ENCODE measurements at places on chromosomes 3 and 15. TPM values are rescaled to one million over a fixed set of nuclear protein-coding genes. Genes with fewer than 3 reads are reported as not detected.
A peak's percentile ranks its signal among the peaks of the same experiment; 100 is the strongest.

DNA sequence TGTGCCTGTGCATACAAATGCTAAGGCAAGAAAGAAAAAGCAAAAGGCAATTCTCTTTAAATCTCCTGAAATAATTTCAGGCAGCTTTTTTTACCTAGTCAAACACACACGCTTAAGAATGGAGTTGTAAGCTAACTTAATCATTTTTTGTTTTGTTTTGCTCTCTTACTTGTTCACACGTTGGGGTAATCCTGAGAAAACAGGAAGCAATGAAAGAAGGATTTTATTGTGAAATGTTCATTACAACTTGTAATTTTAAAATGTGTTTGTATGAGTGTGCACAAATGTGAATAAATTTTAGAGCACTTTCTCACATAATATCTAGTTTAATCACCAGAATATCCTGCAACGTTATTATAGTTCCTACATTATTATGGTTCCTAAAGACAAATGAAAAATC lies 263.8 kb downstream of the LPP start:
- H3K27ac ChIP-seq, result no peak overlapping the region
- H3K27me3 ChIP-seq, result no peaks in the 10 kb centered on the region
- no peaks in the 10 kb centered on the region for H3K36me3 ChIP-seq
- H3K4me1 ChIP-seq, result peaks cover 8% of the 10 kb centered on the region

- H3K4me1 ChIP-seq, result no peaks in the 10 kb centered on the region
- no peaks in the 10 kb centered on the region for H3K27me3 ChIP-seq
- no peak overlapping the region for H3K4me3 ChIP-seq
- no peaks in the 10 kb centered on the region for H3K36me3 ChIP-seq
- H3K27ac ChIP-seq, result no peak overlapping the region
Observed at GRCh38 chr15:82928711-82929110, 23.8 kb downstream of the HOMER2 start.

DNA sequence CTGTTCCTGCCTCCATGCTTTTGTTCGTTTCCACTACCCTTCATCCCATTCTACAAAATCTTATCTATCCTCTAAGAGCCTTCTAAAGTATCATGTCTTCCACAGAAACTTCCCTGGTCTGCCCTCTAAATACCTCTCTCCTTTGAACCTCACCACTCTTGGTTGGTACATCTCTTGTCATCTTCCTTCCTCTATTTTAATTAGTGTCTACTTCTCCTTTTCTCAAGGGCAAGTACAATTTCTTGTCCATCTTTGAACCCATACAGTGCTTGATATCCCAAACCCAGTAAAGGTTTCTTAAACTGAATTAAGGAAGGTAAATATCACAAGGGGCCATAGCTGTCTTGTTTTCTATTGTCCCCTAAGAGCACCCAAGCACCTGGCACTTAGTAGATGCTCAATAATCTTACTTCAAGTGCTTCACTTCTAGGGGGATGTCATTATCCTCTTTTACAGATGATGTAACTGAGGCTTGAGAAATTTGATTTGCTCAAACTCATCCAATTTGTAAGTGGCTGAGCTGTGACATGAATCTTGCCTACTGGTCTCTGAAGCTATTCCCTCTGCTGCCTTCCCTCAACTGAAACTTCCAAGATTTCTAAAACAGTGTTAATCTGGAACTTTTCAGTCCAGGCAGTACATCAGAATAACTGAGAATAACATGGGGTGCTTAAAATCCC lies 2.6 kb upstream of the DAPK2 start:
- H3K4me1 ChIP-seq, result peaks cover 7% of the 10 kb centered on the region
- no peak overlapping the region for H3K4me3 ChIP-seq
- H3K27ac ChIP-seq, result no peak overlapping the region
- no peaks in the 10 kb centered on the region for H3K27me3 ChIP-seq
- no peak for DNase-seq

DNA sequence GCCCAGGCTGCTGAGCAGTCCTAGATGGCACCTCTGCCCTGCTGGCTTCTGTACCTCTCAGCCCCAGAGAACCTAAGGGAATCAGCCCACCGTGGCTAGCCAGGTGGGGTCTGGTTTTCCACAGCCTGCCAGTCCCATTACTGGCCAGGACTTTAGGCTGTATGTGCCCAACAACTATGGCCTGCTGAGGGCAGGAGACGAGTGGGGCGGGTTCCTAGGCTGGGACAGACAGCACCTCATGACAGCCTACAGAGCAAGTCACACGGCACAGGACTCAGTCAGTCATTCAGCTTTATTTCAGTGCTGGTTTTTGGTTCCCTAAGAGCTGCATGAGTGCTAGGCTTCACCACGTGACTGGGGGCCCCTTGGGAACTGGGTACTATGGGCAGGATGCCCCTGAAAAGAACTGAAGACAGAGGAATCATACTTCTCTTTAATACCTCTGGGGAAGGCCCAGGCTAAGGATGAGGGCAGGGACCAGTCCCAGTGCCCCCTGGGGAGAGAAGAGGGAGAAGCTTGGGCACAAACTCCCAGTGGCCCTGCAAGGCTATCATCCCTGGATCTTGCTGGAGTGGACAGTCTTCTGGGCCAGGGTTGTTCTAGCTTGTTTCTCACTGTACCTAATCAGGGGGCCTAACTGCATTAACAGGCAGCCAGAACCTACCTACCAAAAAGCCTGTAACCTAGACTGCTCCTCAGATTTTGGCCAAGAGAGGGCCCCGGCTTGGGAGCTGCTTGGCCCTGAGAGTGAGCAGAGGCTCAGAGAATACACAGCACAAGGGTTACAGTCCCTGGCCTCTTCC lies 14.8 kb downstream of the CLK3 start:
- no peak overlapping the region for H3K4me3 ChIP-seq
- no peaks in the 10 kb centered on the region for H3K4me1 ChIP-seq
- H3K27me3 ChIP-seq, result no peaks in the 10 kb centered on the region
- peaks cover 3% of the 10 kb centered on the region for H3K36me3 ChIP-seq
- H3K27ac ChIP-seq, result no peak overlapping the region

- peak overlapping the region; percentile 68 for H3K27ac ChIP-seq
- peaks cover 25% of the 10 kb centered on the region for H3K4me1 ChIP-seq
- H3K4me3 ChIP-seq, result no peak overlapping the region
- no peak for DNase-seq
- H3K27me3 ChIP-seq, result no peaks in the 10 kb centered on the region
Observed at GRCh38 chr3:182596676-182597410, 196.5 kb upstream of the ATP11B start.

GRCh38 chr3:76049776-76050175 lies 264.4 kb upstream of the ZNF717 start:
- H3K4me3 ChIP-seq, result no peak overlapping the region
- no peaks in the 10 kb centered on the region for H3K36me3 ChIP-seq
- DNase-seq, result no peak
- H3K27ac ChIP-seq, result no peak overlapping the region
- H3K27me3 ChIP-seq, result no peaks in the 10 kb centered on the region

Gene PTPRG
- total RNA-seq, result 32.9 TPM

DNA sequence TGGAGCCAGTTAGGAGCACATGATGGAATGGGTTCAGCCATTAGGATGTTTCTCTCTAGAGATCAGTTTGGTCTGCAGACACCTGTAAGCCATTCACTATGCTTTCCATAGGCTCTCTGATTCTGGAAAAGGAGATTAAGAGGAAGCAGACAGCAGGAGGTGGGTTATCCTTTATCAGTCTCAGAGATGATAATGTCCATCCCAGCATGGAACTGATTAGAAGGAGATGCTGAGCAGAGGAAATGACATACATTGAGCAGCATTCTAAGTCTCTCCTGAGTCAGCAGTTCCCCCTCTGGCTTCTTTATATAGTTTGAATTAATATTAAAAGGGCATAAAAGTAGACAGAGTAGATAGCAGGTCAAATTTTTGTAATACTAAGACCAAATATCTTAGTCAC lies 591.1 kb downstream of the GBE1 start:
- H3K27me3 ChIP-seq, result no peaks in the 10 kb centered on the region
- no peaks in the 10 kb centered on the region for H3K36me3 ChIP-seq
- DNase-seq, result no peak
- no peak overlapping the region for H3K27ac ChIP-seq

Gene AMT
- total RNA-seq, result 12.9 TPM

- H3K4me3 ChIP-seq, result no peak overlapping the region
- H3K36me3 ChIP-seq, result no peaks in the 10 kb centered on the region
- no peaks in the 10 kb centered on the region for H3K27me3 ChIP-seq
- H3K4me1 ChIP-seq, result no peaks in the 10 kb centered on the region
Observed at GRCh38 chr15:80871858-80872257, 92.7 kb downstream of the CEMIP start.

DNA sequence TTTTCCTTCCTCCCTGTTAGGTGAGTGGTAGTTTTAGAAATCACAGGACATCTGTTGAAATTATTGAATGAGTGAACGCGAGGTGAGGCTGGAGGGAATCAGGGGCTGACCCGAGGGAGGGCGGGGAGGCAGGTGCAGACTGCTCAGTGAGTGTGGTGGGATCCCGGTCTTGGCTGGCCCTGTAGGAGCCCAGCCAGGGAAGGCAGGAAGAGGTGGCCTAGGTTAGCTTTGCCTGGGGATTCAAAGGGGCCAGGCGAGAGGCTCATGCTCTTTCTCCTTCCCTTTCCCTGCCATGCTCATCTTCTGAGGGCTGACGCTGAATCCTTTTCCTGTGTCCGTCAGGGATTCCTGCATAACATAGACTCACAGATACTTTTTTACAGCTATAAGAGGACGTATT lies 15.1 kb downstream of the CACNA1D start:
- DNase-seq, result no peak
- H3K4me3 ChIP-seq, result no peak overlapping the region
- no peak overlapping the region for H3K27ac ChIP-seq

Gene IMPG2
- 0.05 TPM for total RNA-seq

GRCh38 chr3:65030847-65031463 lies 343.2 kb upstream of the ADAMTS9 start:
- no peak overlapping the region for H3K27ac ChIP-seq
- no peak overlapping the region for H3K4me3 ChIP-seq
- H3K27me3 ChIP-seq, result no peaks in the 10 kb centered on the region
- peaks cover 15% of the 10 kb centered on the region for H3K4me1 ChIP-seq
- no peaks in the 10 kb centered on the region for H3K36me3 ChIP-seq

GRCh38 chr15:91426412-91426811 lies 326.4 kb downstream of the SV2B start:
- no peaks in the 10 kb centered on the region for H3K27me3 ChIP-seq
- H3K4me1 ChIP-seq, result no peaks in the 10 kb centered on the region
- no peak overlapping the region for H3K27ac ChIP-seq
- H3K36me3 ChIP-seq, result no peaks in the 10 kb centered on the region

DNA sequence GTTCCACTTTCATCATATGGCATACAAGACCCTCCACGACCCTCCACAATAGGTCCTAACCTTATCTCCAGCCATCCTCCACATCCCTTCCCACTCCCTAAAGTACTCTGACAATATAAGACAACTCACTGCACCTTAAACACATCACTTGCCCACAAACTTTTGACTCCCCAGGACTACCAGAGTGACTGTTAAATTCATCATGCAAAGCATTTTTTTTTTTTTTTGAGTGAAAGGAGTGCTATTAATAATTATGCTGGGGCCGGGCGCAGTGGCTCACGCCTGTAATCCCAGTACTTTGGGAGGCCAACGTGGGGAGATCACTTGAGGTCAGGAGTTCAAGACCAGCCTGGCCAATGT lies 55.8 kb downstream of the OSBPL10 start:
- H3K4me3 ChIP-seq, result no peak overlapping the region
- H3K36me3 ChIP-seq, result no peaks in the 10 kb centered on the region
- H3K27ac ChIP-seq, result no peak overlapping the region

GRCh38 chr3:42013691-42014457 lies 52.0 kb upstream of the ULK4 start:
- H3K4me1 ChIP-seq, result peaks cover 14% of the 10 kb centered on the region
- DNase-seq, result peak; percentile 26
- peak overlapping the region; percentile 57 for H3K4me3 ChIP-seq
- no peaks in the 10 kb centered on the region for H3K27me3 ChIP-seq
- H3K27ac ChIP-seq, result no peak overlapping the region

- H3K36me3 ChIP-seq, result no peaks in the 10 kb centered on the region
- no peak overlapping the region for H3K4me3 ChIP-seq
- H3K4me1 ChIP-seq, result no peaks in the 10 kb centered on the region
- H3K27me3 ChIP-seq, result no peaks in the 10 kb centered on the region
- no peak for DNase-seq
Observed at GRCh38 chr15:57388464-57388863, 12.2 kb downstream of the CGNL1 start.

- no peaks in the 10 kb centered on the region for H3K36me3 ChIP-seq
- H3K4me3 ChIP-seq, result no peak overlapping the region
Observed at GRCh38 chr3:167001374-167001773, 378.7 kb downstream of the ZBBX start.

Gene C2CD4A
- 0.09 TPM for total RNA-seq

GRCh38 chr15:66170042-66170441 lies 83.5 kb downstream of the MEGF11 start:
- no peaks in the 10 kb centered on the region for H3K4me1 ChIP-seq
- no peaks in the 10 kb centered on the region for H3K36me3 ChIP-seq
- DNase-seq, result no peak
- H3K27me3 ChIP-seq, result peaks cover 24% of the 10 kb centered on the region
- no peak overlapping the region for H3K4me3 ChIP-seq
- no peak overlapping the region for H3K27ac ChIP-seq

GRCh38 chr3:196192524-196193051 lies 18.6 kb downstream of the ZDHHC19 start:
- H3K27ac ChIP-seq, result no peak overlapping the region
- H3K27me3 ChIP-seq, result no peaks in the 10 kb centered on the region
- H3K4me3 ChIP-seq, result no peak overlapping the region

- H3K36me3 ChIP-seq, result no peaks in the 10 kb centered on the region
- no peak overlapping the region for H3K4me3 ChIP-seq
- H3K4me1 ChIP-seq, result peaks cover 12% of the 10 kb centered on the region
- no peak for DNase-seq
- no peak overlapping the region for H3K27ac ChIP-seq
- no peaks in the 10 kb centered on the region for H3K27me3 ChIP-seq
Observed at GRCh38 chr3:113147681-113148261, 63.6 kb upstream of the BOC start.

DNA sequence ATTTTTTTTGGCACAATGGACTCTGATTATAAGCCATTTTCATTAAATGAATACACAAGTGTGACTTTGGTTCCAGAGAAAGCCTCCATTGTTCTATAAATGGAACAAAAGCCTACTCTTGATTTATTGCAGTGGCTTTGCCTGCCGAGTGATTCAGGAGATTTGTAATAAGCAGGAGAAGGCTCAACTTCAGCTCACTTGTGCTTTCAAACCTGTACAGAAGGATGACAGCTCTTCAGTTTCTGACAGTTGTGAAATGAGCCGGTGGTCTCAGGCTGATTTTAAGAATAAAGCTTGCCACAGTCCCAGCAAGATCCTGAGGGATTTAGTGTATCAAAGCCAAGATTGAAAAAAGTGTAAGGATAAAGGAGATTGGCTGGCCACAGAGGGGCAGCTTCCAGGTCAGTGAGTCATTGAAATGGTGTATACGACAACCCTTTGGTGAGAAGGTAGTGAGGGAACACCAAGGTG lies 438.8 kb upstream of the TGFBR2 start:
- no peak overlapping the region for H3K4me3 ChIP-seq
- H3K27ac ChIP-seq, result no peak overlapping the region
- peak; percentile 2 for DNase-seq
- no peaks in the 10 kb centered on the region for H3K36me3 ChIP-seq

Gene BNC1
- 0.83 TPM for total RNA-seq

GRCh38 chr3:9110316-9110715 lies 139.1 kb downstream of the SRGAP3 start:
- H3K36me3 ChIP-seq, result no peaks in the 10 kb centered on the region
- no peak for DNase-seq
- no peaks in the 10 kb centered on the region for H3K27me3 ChIP-seq
- no peak overlapping the region for H3K27ac ChIP-seq
